ENCODE measurements at places on chromosomes 4 and X.

DNA sequence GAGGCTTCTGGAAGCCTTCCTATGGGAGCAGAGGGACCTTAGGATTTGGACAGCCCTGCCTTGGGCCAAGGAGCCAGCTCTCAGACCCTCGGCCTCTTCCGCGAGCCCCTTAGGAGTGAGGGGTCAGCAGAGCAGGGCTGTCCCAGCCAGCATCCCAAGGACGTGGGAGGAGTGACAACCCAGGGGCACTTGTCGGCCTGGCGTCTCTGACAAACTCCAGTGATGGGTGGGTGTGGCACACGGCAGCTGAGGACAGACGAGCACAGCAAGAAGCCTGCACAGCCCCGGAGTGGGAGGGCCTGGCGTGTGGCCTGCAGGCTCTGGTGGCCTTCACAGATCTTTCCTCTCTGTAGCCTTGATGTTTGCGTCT lies 11.6 kb upstream of the TNIP2 start:
- DNase-seq: no peak

GRCh38 chrX:140822184-140822583 lies 112.6 kb downstream of the LINC00632 start:
- DNase-seq: no peak

DNA sequence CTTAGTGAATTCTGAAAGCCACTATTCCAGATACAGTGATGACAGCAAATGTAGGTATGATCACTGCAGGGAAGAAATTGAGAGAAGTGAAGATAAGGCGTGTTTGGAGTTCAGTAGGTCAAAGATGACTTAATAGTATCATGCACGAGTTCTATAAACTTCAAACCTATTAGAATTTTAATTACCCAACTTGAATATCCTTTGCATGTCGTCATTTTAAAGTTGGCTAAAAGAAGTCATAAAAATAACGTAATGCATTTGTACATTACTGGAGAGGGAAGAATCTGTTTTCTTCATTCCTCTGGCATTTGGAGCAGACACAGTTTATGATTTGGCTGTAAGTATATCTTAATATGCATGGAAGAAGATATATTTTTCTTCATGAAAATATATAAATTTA lies 68.6 kb upstream of the MXRA5 start:
- DNase-seq: no peak

- DNase-seq: peak; percentile 21
Observed at GRCh38 chrX:150940844-150941495, 42.2 kb upstream of the HMGB3 start.

GRCh38 chrX:78111140-78111931 lies 7.3 kb downstream of the PGK1 start:
- DNase-seq: no peak

DNA sequence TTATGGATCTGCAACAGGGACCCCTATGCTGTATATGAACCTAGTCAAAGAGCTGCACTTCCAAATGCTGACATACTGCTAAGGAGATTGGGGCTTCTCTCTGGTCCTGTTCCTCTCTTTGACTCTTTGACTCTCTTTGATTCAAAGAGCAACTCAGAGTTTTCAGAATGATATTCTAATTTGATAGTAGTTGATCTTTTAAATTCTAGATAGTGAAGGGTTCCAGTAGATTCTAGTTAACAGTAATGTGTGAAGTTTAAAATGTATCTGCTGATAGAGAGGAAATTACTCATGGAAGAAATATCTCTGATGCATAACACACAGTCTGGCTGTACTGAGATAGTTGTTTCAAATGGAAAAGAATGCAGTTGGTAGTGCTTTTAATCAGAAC lies 239.1 kb downstream of the RASL11B start:
- no peak for DNase-seq

All from NCI-H1092 treated with DMSO at 0.1 percent for 48 hours (cell line).